ENCODE measurements at places on chromosomes 1 and 21.
A peak's percentile ranks its signal among the peaks of the same experiment; 100 is the strongest.

DNA sequence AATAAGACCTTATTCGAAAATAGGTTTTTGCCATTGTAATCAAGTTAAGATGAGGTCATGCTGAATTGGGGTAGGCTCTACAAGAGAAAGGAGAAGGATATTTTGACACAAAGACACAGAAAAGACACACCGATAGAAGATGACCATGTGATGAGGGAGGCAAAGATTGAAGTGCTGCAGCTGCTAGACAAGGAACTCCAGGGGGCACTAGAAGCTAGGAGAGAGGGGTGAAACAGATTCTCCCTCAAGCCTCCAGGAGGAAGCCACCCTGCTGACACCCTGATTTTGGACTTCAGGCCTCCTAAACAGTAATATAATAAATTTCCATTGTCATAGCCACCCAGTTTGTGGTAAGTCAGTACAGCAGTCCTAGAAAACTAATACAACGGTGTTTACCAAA, 506.8 kb upstream of the CAMK1G start:
- peak; percentile 17 for DNase-seq

GRCh38 chr1:100107696-100108095, 25.0 kb downstream of the SASS6 start:
- DNase-seq = no peak

DNA sequence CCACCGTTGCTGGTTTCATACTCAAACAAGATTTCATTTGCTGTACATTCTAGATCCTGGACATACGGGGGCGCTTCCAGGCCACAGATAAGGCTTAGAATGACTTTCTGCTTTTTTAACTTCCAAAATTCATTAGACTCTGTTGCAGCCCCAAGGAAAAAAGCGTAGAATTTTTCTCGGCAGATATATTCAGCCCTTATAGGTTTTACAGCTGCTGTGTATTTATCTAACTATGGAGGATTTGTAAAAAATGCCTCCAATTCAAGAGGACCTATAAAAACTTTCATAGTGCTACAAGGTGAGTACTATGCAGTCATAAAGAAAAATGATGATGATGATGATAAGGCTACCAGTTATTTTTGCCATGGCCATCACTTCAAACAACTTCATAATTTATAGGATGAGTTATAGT, 51.6 kb downstream of the SLC30A10 start:
- no peak for DNase-seq

DNA sequence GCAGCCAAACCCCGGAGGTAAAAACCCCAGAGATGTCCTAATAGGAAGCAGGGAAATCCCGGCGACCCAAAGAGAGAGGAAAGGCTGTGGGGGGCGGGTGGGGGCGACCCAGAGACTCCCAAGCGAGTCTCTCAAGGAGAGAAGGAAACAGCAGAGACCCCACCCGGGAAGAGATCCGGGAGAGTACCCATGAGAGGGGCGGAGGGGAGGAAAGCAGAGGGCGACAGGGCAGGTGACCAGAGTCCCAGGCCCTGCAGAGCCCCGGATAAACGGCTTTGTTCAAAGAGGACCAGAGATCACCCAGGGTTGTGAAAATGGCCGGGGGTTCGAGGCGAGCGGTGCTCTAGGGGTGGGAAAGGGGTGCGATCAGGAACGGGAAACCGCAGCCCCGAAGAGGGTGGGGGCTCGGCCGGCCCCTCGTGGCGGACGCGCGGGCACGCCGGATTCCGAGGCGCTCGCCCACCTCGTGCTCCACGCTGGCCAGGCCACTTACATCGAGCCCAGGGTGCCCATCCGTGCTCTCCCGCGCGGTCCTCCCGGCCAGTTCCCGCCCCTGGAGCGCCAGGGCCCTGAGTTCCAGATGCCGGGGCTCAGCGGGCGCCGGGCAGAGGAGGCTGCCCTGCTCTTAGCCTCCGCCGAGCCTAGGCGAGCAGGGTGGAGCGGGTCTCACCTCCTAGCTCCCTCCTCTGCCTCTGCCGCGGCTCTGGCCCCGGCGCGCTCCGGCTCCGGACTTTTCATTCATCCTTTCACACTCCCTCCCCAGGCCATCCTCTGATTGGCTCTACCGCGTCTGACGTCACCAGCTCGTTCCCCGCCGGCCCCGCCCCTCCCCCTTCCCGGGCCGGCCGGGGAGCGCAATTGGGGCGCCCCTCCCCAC, 52.3 kb downstream of the RHBG start:
- DNase-seq = peak; percentile 61

DNA sequence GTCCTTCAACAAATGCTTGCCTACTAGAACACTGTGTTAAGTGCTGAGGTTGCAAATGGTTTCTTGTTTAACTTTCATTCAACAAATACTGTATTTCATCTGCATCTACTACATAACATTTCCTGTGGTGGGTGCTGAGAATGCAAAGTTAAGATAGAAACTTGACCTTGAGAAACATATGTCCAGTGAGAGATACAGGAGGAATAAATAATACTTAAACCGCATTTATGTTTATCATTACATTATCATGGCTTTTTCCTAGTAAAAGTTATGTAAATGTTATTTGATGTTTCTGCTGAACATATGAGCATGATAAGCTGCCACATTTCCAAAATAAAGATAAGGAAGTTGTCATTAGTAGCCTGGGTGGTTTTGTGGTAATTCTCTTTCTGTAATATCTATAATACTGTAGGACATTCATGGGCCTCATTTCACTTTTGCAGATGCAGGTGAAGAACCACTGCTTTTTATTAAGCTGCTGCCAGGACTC, 590.4 kb downstream of the PLPP3 start:
- DNase-seq = no peak

- no peak for DNase-seq
Measured at GRCh38 chr1:2415337-2415736, 3.0 kb upstream of the PEX10 start.

DNA sequence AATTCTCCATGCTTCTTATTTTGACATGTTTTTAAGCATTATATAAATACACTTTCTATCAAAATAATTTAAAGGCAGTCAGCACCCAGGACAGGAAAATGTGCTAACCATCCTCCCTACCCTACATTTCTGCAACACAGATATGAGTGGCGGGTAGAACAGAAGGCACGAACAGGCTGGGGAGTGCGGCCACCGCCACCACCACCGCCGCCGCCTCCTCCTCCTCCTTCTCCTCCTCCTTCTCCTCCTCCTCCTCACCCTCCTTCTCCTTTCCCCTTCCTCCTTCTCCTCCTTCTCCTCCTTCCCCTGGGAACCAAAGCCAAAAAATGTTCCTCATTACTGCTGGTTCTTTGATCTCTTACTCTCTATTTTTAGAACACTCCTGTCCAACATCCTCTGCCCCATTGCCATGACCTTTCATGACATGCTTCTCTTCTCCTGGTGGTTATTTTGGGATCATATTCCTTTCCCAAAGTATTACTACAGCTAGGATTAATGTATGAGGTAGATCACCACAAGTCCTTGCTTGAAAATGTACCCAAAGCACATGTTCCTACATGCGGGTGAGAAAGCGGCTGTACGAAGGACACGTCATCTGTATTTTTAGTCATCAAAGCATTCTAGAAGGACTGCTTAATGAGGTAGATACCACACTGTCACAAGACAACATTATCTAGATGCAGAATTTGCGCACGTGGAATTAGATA, 24.5 kb upstream of the CCN1 start:
- no peak for DNase-seq

GRCh38 chr1:27656157-27656893, 15.7 kb downstream of the IFI6 start:
- DNase-seq = peak; percentile 47

GRCh38 chr1:205376739-205377138, 20.0 kb upstream of the KLHDC8A start:
- DNase-seq = no peak

GRCh38 chr1:210949039-210949438, 184.9 kb downstream of the KCNH1 start:
- DNase-seq = no peak

DNA sequence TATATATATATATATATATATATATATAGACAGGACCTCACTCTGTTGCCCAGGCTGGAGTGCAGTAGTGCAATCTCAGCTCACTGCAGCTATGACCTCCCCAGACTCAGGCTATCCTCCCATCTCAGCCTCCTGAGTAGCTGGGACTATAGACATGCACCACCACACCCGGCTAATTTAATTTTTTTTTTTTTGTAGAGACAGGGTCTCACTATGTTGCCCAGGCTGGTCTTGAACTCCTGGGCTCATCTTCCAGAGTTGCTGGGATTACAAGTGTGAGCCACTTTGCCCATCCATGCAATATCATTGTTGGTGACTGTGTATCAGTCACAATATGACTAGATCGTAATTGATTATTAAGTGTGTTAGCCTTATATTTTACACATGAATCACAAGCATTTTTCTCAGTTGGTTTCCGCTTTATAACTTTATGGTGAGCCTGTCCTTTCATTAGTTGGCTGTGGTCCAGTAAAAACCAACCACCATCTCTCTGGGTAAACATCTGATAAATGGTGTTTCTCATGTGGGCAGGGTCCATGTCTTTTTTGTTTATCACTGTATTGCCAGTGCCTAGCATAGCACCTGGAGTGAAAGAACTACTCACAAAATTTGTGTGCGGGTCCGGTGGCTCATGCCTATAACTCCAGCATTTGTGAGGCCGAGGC, 63.6 kb downstream of the MYOM3 start:
- DNase-seq = peak; percentile 7

- peak; percentile 6 for DNase-seq
Measured at GRCh38 chr1:222950892-222951291, 136.1 kb downstream of the DISP1 start.

DNA sequence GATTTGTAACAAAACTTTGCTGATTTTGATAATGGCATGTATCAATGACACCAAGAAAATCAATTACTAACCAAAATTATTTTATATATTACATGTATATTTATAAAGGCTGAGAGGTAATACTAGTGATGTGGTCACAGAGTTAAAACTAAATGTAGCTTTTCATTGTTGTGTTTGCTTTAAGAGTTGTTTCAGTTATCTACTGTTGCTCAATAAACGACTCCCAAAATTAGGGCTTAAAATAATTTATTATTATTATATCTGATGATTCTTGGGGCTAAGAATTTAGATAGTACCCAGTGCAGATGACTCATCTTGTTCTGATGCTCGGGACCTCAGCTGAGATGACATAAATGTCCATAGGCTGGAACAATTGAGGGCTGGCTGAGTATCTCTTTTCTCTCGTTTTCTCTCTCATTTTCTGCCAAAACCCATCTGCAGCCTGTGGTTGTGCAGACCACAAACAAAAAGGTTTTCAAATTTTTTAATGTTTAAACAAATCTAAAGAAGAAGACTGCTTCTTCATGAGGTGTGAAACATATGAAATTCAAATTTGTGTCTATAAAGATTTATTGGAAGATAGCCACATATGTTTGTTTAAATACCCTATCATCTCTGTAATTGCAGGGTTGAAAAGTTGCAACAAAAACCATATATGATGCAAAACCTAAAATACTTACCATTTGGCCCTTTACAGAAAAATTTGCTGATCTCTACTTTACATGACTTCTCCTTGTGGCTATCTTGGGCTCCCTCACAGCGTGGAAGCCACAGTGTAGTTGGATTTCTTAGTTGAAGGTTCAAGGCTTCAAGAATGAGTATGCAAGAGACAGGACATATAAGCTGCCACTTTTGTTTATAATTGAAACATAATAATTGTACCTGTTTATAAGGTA, 14.8 kb upstream of the PTPRC start:
- peak; percentile 67 for DNase-seq

DNA sequence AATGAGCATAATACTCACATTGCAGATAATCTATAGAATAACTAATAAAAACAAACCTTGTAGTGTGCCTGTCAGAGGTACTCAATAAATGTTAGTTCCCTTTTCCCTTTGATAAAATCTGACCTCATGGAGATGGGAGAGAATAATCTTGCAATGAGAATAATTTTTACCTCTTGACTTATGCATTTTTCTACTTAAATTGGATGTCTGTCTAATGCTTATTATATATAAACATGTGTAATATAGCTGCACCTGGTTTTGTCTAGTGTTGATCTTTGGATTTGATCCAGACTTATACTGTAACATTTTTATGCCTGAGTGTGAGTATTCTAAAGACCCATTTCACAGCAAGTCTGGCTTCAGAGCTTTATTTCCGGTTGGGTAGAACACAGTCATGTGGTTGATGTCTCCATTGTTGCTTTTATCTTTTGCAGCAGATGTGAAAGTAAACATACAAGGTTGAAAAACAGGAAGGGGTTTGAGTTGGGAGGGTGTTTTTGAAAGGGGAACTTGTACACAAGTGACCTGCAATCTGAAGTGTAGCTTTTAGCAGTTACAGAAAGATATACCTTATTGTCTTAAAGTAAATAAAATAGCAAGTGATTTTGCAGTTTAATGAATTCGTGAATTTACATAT, 12.4 kb downstream of the EPB41 start:
- peak; percentile 19 for DNase-seq

DNA sequence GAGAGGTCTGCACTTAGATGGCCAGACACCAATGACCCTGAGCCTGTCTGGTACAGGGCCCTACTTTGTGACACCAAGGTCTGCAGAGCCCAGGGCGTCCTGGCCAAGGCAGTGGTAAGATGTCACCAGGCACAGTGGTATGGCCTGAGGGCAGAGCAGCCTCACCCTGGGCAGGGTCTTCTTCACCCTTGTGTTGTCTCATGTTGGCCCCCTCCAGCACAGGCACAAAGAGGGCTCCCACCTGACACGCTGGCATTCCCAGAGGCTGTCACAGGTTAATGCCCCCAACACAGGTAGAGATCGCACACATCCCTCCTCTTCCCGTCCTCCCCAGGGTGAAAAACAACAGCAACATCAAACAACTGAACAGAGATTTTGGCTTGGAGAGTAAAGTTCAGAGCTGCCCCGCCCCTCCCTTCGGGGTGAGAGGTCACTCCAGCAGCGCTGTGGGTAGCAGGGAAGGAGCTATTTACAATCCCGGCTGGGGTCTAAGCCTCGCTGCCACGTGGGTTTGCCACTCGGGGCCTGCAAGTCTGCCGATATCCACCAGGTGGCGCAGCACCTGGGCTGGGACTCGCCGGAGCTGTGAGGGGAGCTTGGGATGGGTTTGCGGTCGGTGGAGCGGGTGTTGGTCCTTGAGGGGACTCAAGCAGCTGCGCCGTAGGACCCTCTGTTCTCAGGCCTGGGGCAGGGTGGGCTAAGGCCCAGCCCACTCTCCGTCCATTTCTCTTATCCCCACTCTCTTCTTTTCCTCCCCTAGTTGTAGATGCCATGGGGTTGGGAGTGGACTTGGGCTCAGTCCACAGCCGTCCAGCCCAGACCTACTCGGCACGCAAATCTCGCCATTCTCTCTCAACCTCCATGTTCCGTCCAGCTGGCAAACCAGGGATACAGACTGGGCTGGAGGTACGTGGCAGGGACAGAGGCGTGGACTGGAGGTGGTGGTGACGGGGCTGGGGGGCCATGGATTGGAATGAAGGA, 12.7 kb downstream of the EFNA3 start:
- DNase-seq = peak; percentile 47
